Activated T-helper 9 cell treated with anti-CD3 and anti-CD28 coated beads, Interleukin-2, amount 50 U/mL, for 16 hours (primary cell): ENCODE measurements at places on chromosomes 11 and 22.

DNA sequence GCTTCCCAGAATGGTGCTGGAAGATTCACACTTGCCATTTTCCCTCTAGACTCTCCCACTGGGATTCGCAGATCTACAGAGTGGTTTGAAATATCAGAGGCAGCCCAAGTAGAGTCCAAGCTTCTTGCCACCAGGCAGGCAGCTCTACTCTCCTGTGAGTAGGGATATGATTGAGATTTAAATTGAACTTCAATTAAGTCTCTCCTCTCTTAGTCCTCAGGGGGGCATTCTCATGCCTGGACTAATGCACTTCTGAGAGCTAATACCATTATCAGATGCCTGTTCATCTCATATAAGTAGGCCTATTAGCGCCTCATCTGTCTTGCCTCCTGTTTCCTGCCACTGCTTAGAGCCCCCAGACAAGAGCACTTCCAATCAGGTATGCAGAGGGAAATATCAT, 25.5 kb upstream of the AMPD3 start:
- no peak for DNase-seq

GRCh38 chr11:129861702-129862522, 33.5 kb downstream of the NFRKB start:
- DNase-seq, result no peak

DNA sequence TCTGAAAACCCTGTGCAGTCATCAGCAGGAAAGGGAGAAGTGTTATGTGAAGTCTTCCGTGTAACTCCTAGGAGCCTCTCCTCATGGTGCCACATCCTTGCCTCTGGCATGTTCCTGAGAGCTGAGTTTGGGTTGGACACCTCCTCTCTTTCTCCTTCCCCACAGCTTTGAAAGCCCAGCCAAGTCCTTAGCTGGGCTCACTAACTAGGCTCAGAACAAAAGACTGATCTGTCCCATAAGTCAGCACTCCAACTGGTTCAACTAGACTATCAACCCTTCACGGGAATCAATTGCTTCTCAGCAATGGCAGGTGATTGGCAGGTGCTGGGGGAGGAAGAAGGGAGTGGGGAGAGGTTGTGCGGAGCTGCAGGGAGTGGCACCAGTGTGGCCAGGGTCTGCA, 509.9 kb upstream of the B3GAT1 start:
- DNase-seq, result no peak

GRCh38 chr11:16891964-16892363, 122.2 kb downstream of the PLEKHA7 start:
- DNase-seq, result no peak

GRCh38 chr22:23376256-23376655, 195.9 kb downstream of the BCR start:
- no peak for DNase-seq

- no peak for DNase-seq
Observed at GRCh38 chr11:116535994-116536393, 236.8 kb downstream of the BUD13 start.

- DNase-seq, result no peak
Observed at GRCh38 chr11:240315-240714, 3.5 kb downstream of the PSMD13 start.

GRCh38 chr11:118435290-118435892, 901 bp upstream of the KMT2A start:
- DNase-seq, result peak; percentile 42

- DNase-seq, result no peak
Observed at GRCh38 chr11:63499874-63500273, 6.0 kb upstream of the LGALS12 start.

- no peak for DNase-seq
Observed at GRCh38 chr11:128653801-128654231, 40.1 kb upstream of the FLI1 start.

DNA sequence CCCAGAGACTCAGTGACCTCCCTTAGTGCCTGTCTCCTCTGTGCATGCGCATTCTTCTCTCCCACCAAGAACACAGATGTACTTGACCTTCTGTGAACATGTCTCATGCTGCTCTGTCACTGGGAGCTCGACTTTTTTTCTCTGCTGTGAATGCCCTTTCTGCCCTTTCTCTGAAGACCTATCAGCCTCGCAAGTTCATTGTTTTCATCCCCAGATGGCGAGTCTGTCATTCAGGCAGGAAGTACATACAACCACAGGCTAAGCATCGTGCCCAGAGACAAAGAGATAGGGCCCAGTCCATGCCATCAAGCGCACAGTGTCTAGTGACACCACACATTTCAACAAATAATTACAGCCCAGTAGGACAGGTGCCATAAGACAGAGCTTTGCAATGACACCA, 50.4 kb upstream of the RAB1B start:
- DNase-seq, result no peak

DNA sequence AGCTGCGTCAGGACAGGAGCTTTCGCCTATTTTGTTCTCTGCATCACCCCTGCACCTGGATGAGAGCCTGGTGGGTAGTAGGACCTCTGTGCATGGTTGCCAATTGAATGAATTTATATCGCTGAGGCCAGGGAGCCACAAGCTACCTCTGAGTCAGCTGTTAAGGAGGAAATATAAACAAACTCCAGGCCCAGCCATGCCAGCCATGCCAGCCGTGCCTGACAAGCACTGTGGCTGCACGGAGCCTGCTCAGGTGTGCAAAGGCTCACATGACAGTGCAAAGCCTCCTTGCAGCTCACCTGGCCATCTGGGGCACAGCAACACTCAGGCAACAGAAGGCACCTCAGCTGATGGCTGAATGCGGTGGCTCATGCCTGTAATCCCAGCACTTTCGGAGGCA, 33.7 kb upstream of the LINC01488 start:
- no peak for DNase-seq

GRCh38 chr11:77249427-77249826, 52.1 kb downstream of the GDPD4 start:
- DNase-seq, result no peak

GRCh38 chr11:65159012-65159411, 11.0 kb upstream of the SPDYC start:
- DNase-seq, result no peak

DNA sequence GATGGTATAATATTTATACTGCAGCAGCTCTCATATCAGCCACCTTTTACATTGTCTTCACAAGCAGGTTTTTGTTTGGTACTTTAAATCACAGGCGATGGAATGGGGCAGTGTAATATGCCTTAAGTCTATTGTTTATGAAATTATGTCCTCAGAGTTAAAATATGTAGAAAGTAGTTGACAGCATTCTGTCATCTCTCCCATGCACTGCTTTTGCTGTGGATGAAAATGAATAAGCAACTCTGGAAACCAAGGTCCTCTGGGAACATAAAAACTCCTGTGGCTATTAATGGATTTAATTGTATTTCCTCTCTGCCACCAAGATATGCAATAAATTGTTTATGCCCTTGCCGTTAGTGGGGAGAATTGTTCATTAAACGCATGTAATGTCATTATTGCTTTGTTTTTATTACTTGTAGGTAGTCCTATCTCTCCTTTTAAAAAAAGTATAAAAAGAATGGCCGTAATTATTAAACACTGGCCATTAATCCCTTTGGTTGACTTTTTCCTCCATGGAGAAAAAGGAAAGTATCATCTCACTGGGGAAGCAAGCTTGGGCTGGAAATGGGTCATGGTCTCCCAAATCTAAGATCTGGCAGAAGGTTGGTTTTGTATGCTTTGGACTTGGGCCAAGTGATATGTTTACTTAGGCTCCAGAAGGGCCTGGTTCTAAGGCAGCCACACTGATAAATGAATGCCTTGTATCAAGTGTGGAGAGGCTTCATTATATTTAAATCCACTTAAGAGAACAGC, 13.1 kb downstream of the PACS1 start:
- no peak for DNase-seq

GRCh38 chr11:20854215-20854955, 185.0 kb downstream of the NELL1 start:
- no peak for DNase-seq

- DNase-seq, result no peak
Observed at GRCh38 chr11:66747480-66747879, 18.5 kb upstream of the SPTBN2 start.

DNA sequence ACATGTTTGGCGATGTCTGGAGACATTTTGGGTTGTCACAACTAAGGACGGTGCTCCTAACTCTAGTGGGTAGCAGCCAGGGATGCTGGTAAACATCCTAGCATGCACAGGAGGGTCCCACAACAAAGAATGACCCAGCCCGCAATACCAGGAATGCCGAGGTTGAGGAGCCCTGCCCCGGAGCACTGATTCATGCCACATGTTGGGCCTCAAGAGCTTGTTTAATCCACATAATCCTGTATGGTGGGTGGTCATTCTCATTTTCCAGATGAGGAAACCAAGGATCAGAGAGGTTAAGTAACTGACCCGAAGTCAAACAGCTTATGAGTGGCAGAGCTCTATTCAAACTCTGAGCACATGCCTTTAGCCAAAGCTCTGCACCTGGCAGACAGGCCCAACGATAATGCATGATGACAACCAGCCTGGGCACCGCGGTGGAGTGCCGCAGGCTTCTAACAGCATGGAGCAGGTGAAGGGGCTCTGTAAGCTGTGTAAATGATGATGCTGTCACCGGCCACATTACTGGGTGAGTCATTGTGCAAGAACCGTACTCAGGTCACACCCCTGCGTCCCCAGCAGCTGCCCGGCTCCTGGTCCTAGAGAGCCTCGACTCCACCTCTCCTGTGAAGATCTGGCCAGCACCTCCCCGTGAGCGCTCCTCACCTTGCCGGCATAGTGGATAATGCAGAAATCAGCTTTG, 58.6 kb downstream of the APOL1 start:
- no peak for DNase-seq

GRCh38 chr11:134266841-134267251, 9.3 kb upstream of the GLB1L3 start:
- DNase-seq, result no peak

DNA sequence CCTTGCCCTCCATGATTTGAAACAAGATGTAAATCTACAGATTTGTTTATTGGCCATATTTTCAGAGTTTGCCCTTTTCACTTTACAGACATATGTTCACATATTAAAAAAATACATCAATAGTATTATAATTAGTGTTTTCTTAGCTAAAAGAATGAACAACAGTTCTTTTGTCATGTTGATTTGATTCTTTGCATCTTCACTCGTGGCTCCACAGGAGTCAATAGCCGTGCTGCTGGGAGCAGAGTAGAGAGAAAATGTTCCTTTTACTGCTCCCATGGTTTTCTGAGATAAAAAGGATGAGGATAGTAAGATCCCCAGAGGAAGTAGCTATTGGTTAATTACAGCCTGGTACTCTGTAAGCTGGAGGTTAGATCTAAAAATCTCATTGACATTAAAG, 151.2 kb downstream of the PGR start:
- DNase-seq, result no peak

DNA sequence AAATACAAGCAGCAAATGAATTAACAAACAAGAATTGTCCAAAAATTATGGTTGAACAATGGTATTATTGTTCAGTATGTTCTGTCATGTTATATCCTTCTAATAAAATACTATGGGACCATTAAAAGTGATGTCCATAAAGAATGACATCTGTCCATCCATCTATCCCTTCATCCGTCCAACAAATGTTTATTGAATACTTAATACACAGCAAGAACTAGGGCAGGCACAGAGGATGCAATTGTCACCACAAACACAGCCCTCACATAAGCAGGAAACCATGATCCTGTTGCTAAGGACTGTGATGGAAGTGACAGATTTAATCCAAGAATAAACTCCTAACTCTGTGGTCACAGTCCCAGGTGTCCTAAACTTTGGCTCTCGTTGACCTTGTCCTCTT, 20.7 kb upstream of the B3GAT1 start:
- DNase-seq, result no peak

- no peak for DNase-seq
Observed at GRCh38 chr11:66015454-66015881, 3.7 kb downstream of the CST6 start.

DNA sequence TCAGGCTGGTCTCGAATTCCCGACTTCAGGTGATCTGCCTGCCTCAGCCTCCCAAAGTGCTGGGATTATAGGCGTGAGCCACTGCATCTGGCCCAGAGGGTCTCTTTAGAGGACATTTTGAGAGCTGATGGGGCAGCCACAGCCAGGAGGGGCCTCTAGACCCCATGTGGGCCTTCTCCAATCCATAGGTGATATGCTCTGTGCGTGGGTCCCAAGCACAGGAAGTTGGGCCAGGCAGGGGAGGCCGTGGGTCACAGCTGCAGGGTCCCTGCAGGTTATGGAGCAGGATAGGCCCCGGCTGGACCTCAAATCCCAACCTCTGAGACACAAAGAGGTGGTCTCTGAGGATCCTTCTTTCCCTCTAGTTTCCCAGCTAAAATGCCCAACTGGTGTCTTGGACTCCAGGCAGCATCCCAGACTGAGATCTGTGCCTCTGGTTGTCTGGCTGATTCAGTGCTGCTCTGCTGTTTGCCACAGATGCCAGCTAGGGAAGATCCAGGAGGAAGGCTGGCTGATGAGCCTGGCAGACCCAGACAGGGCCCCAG, 1.5 kb downstream of the LRRC75B start:
- DNase-seq, result no peak

GRCh38 chr11:20671856-20672546, 2.6 kb downstream of the NELL1 start:
- no peak for DNase-seq

GRCh38 chr22:19719050-19719482, 4.3 kb upstream of the GP1BB start:
- DNase-seq, result no peak

GRCh38 chr11:7442588-7443215, 42.6 kb upstream of the OLFML1 start:
- DNase-seq, result peak; percentile 43

- DNase-seq, result no peak
Observed at GRCh38 chr22:39130152-39130704, 22.3 kb downstream of the CBX7 start.

DNA sequence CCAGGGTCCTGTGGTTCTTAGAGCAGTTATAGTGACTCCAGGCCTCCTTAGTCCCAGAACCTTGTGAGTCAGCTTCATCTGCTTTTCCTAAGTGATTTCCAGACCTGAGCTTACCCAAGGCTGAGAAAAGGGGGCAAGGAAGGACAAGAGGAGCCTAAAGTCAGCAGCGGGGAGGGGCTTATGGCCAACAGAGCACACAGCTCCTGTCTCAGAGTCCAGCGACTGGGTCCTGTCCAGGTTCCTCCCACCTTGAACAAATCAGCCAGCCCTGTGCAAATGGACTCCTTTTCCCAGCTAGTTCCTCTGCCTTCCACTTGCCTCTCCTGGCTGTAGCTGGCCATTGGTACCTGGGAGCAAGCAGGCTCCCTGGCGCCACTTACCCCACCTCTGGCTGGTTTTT, 10.9 kb downstream of the BACE1 start:
- no peak for DNase-seq

GRCh38 chr22:45201678-45202332, 38.1 kb downstream of the NUP50 start:
- no peak for DNase-seq

DNA sequence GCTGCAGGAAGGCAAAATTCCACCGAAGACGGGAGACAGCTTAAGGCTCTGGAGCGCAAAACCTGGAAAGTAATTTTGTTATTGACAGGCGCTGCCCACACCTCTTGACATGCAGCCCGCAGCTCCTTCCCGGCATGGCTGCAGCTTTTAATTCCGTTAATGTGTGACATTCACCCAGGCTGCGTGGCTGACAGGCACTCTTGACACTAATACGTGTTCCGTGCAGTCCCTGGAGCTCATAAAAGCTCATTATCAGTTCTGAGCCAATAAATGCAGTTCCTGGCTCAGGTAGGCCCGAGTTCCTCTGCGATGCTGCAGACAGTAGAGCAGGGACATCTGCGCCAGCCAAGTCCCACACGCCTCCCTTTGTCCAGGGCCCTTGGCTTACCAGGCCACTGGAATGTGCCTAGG, 34.8 kb downstream of the TSPAN18 start:
- DNase-seq, result no peak
